Ureter (tissue), 1 donor: ENCODE measurements at places on chromosomes 16 and 17. TPM values are rescaled to one million over a fixed set of nuclear protein-coding genes. Genes with fewer than 3 reads are reported as not detected.

DNA sequence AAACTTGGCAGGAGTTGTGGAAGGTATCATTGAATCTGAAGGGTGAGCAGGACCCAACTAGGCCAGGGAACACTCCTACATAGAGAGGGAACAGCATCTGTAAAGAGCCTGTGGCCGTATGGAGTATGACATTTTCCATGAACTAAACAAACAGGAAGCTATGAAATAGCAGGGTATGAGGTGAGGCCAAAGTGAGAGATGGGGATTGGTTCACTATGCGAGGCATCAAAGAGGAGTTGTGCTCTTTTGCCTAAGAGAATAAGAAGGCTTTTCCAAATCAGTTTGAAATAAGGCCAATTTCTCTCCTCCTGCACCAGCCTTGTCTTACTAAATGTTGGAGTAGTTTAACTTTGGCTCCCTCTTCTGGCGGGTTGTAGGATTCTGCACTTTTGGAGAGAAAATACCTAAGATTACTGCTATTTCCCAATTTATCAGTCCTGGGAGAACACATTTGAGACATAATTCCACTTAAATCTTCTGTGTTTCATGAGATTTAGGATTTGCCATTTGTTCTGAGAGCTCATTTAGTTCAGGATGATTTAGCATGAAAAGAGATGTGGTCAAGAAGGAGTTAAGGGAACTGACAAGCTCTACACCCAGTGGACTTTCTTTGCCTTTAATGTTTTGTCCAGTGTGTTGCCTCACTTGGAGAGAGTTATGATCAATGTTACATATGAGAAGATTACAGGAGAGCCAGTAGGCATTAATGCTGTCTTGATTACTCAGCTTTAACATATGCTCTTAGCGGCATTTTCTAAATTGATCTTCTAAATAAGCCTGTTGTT, 55.4 kb downstream of the TNRC6C start:
- DNase-seq: peak; percentile 78

DNA sequence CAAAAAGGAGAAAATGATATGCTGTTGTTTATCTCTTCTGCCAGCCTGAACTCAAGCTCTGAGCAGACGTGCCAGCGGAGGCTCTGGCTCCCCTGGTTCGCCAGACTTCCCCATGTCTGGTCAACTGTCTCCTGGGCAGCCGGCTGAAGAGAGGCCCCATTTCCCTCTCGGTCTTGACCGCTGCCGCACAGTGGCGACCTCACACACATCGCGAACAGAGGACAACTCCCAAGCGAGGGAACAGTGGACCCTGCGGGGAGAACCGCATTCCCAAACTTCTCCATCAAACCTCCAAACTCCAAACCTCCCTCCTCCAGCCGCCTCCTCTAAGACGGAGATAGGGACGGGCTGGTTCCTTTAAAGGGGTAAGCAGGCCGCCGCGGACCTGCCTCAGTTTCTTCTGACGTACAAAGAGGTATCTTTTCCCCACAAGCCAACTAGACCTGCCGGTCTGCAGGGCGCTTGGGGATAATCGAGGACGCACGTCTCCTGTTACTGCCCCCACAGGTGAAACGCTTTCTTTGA, 24.9 kb upstream of the RFFL start:
- DNase-seq: peak; percentile 54

DNA sequence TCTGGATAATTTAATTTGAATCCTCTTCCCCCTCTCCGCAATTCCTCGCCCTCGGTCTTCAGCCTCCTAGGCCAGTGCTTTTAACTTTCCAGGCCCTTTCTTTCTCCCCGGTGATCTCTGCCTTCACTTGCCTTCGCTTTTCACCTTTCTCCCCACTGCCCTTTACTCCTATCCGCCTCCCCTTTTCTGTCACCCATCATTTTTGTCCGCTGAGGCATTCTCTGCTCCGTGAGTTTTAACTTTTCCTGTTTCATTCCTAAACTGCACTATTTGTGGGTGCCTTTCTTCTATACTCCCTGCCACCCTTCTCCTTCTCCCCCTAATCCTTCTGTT, 729 bp downstream of the LONP2 start:
- no peak for DNase-seq

- DNase-seq: no peak
These were observed 172.0 kb upstream of the CHMP6 start for GRCh38 chr17:80819422-80820164.

CD300LG gene
- 1.4 TPM for total RNA-seq

- no peak for DNase-seq
These were observed 48.5 kb downstream of the RPTOR start for GRCh38 chr17:80593181-80593580.

DNA sequence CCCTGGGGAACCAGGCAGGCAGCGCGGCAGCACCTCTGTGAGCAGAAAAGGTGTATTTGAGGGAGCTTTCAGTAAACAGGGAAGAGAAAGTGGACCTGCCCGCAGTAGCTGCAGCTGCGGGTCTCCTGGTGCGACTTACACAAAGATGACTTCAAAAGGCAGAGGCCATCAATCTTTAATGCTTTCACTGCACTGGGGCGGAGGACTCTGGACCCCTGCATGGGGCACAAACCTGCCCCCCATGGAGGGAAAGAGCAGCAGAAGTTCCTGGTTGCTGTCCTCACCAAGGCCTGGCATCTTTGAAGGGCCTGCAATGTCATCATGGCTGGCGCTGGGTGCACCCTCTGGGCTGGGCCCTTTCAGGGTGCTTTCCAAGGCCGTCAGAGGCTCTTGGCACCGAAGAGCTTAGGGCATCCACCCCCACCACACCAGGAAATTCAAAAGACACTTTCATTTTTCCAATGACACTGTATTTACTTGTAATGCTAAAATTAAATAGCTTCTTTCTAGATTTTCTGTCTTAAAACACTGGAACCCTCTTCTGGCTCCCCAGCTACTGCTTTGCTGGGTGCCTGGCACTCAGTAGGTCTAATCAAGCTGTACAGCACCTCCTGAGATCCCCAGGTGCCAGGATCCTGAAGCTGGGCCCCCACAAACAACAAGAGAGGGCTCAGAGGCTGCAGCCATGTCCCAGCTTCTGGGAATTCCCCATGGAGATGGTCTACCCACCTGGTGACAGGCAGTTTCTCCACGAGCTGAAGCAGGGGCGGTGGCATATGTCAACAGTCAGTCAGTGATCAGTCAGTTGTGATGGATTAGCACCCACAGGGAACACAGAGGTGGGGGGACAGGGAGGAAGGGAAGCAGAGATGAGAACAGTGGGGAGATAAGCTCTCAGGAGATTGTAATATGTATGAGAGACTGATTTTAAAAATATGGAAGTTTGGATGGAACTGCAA, 2.1 kb upstream of the CACNG1 start:
- no peak for DNase-seq
